ENCODE measurements at places on chromosomes 7 and 10.

DNA sequence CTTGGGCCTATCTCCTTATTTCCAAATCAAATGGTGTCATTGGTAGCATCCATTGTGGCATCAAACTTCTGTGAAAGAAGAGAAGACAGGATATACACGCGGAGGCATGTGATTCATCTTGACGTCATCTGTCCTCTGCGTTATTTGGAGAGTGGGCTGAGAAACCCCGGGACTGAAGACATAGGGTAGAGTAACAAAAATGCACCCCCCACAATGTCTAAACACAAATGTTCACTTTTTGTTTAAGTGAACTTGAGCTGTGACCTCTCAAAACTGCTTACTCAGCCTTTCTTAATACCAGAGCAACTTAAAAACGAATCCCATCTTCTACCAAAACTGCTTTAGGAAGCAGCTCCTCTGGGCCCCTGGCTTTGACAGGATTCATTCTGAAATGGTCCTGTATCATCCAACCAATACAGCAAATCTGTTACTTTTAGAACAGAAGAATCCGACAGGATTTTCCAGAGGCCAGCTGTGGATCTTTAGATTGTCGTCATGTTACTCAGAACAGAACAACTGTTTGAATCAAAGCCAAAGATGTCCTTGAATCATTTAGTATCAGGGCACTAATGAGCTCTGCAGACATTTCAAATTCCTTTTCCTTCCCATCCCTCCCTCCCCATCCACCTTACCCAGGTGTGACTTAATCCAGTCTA lies 438.1 kb downstream of the SUGCT start:
- DNase-seq = no peak

DNA sequence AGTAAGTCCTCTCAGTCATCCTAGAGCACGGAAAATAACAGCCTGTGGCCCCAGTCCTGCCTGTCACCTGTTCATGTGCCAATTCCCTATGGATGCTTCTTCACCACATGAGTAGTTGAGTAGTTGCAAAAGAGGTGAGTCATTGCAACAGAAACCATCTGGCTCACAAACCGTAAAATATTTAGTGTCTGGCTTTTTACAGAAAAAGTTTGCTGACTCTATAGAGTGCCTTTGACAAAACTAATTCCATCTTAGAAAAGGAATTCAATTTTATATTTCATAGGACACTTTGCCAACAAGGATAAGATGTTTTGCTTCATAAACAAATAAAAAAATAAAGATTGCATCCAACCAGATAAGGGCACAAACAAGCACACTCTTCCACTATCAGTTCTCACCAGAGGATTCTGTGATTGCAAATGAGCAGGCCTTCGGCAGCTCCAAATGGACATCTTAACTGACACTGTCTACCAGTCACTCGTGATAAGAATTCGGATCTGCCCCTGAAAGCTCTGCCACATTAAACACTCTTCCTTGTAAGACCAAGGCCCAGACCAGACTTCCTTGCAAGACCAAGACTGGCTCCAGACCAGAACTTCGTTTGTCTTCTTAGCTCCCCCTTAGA lies 242.7 kb upstream of the SEMA3C start:
- DNase-seq = no peak

DNA sequence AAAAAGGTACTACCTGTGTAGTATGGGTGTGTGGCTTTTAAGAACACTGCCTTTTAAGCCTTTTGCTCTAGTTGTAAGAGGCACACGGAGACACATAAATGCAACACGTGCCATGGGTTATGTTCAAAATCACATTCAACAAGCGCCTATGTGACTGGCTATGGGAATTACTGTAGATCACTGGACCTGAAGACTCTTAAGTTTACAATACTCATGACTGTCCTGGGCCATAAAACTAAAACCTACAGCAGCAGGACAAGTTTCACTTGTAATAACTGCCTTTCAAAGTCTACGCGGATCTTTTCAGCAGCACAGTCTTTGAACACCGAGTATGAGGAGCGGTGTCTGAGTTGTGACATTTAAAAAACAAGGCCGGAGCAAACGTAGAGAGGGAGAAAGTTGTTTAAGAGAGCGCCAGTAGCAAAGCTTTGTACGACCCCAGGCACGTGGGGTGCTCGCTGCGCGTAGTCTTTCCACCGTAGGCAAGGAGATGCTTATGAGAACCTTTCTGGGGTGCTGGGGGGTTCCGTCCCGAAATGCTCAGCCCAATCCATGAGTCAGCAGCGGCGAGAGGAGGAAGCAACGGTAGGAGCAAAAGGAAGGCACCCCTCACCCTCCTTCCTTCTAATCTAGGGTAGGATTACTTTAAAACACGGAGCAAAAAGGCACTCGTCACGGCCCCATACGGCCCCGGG lies 662 bp downstream of the DNAJC2 start:
- DNase-seq = no peak

- no peak for DNase-seq
These were observed 262.8 kb downstream of the LRMDA start for GRCh38 chr10:75694269-75694668.

DNA sequence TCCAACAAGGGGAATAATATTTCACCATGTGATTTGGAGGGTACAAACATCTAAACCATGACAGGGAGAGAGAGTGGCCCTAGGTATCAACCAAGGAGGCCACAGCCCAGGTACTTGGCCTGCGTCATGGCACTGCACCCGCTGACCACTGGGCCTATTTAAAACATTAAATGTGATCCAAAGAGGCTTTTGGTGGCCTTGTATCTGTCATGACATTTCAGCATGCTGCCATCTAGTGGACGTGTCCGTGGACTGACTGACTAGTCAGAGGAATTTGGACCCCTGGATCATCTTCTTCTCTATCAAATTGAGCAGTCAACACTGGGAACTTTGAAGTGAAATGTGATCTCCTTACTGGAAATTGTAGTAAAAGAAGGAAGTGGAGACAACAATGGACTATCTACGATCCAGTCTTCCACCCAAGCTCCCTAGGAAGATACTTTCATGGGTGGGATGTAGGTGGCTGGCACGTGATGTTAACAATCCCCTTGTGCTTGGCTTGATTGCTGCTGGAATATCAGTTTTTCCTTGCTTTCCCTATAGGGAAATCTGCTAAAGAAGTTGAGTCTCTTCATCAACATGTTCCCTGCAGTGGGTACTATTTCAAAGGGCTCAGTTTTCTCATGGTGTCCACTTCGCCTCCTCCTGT lies 24.6 kb upstream of the ITGA8 start:
- no peak for DNase-seq

GRCh38 chr7:128221929-128222403 lies 19.1 kb upstream of the LEP start:
- DNase-seq = no peak

- no peak for DNase-seq
These were observed 44.8 kb upstream of the GRID1 start for GRCh38 chr10:86411281-86411841.

DNA sequence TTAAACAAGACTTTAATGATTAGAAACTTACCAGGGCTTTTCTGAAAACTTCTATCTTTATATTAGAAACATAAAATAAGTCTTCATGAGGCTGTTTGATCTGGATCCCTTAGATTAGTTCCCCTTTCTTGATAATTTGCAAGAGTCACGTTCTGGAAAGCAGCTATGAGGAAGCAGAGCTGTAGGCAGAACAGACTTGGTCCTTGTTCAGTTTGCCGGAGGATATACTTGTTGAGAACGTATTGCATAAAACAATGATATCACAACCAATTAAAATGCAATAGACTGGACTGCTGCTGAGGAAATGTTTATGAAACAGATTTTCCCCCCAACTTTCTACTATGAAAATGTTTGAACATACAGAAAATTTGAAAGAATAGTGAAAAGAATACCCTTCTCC lies 2.8 kb downstream of the SAMD9L start:
- no peak for DNase-seq

- DNase-seq = no peak
These were observed 315.8 kb downstream of the KCNMA1 start for GRCh38 chr10:77321838-77322237.

DNA sequence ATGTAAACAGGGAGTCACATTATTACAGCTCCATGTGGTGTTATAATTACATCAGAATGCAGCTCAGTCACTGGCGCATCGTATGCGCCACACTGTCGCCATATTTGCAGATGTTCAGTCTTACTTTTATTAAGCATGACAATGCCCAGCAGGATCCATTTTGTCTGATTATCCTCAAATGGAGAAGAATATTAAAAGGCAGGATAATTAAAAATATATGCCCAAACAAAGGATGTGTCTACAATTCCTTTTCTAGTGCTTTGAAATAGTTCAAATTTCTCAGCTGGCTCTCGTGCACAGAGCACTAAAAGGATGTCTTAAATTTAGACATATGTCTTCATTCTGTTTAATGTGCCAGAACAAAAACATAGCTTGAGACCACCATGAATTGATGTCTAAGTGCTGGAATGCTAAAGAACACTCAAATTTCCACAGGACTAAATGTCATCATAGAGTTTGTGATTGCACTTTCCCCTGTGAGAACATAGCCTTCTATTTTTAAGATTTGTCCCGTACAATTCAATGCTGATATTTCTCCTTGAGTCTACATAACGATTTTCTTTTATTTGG lies 168.0 kb downstream of the DKK1 start:
- no peak for DNase-seq

DNA sequence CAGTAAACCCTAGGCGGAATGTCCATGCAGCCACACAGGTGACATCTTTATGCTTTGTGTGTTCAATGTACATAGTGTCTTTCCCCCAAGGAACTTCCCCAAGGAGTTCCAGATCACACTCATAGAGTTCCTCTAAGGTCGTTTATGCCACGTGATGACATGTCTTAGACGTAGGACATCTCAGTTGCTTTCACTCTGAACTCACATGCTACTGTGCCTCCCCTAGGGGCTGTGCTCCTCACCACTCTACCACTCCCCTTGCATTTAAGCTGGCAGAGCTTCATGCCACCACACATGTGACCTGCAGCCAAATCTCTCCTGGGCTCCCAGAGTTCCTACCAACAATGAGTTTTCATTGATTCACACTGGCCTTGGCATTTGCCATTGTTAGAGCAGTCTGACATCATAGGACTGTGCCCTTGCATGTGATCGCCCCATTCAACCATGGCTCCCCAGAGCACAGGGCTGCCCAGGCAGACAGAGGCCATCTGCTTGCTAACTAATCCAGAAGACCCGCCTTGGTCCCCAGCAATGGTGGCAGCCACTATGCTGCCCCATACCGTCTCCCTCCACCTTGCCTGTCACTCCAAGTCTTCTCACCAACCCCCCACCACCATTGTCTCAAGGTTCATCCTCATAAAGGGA lies 95.3 kb upstream of the MACROH2A2 start:
- DNase-seq = no peak

DNA sequence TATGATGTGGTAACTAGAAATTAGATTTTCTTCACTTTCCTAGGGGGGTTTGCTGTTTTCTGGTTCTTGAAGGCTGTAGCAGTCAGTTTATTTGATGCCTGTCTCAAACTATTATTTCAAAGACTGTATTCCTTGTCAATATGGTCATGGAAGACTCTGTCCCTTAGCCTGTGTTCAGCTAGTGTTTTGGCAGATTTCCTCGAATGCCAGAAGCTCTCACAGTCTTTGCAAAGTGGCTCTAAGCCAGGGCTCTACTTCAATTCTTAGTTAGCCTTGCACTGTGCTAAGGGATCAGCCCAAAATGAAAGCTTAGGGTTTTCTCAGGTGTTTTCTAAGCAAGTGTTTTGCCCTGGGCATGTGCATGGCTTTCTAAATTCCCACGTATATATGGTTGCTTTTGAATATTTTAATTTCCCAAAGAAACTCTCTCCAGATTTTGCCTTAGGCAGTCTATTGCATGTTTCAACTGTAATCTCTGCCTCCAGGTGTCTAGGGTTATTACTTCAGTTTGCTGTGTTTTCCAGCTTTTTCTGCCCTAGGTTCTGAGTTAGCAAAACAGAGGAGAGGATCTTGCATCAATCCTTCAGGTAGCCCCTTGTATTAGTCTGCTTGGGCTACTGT lies 7.2 kb upstream of the C1GALT1 start:
- DNase-seq = no peak

GRCh38 chr10:119375574-119376272 lies 166.8 kb downstream of the RGS10 start:
- no peak for DNase-seq

GRCh38 chr10:91974960-91975359 lies 51.4 kb downstream of the BTAF1 start:
- DNase-seq = no peak

DNA sequence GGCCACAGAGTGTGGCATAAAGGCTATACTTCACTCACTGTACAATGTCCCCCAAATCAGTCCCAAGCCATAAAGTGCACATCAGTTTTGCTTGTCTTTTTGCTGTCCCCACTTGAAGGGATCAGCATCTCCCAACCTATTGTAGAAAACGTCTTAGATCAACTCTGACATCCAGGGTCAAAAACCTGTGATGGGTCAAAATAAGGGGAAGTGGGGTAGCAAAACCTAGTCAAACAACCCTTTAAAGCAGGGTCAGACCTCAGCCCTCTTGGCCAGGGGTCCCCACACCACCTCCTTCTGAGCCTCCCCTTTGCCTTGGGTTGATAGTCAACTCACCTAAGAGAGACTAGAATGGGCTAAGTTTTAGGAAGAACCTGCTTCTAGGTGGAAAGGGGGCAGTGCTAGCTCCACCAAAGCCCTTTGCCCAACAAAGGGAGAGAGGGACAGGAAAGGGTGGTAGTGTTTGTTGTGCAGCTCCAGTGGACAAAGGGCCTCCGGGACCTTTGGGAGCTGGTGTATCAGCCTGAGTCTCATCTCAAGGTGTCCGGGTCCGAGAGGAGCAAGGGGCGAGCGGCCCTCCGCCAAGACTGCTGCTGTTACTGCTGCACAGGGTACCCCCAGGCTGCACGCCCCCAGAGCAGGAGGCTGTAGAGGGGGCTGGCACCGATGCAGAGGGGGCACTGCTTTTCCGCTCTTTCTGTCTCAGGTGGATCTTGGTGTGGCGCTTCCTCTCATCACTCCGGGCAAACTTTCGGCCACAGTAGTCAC lies 3.3 kb downstream of the EGR2 start:
- no peak for DNase-seq

GRCh38 chr7:111407258-111407657 lies 155.0 kb downstream of the IMMP2L start:
- DNase-seq = no peak

DNA sequence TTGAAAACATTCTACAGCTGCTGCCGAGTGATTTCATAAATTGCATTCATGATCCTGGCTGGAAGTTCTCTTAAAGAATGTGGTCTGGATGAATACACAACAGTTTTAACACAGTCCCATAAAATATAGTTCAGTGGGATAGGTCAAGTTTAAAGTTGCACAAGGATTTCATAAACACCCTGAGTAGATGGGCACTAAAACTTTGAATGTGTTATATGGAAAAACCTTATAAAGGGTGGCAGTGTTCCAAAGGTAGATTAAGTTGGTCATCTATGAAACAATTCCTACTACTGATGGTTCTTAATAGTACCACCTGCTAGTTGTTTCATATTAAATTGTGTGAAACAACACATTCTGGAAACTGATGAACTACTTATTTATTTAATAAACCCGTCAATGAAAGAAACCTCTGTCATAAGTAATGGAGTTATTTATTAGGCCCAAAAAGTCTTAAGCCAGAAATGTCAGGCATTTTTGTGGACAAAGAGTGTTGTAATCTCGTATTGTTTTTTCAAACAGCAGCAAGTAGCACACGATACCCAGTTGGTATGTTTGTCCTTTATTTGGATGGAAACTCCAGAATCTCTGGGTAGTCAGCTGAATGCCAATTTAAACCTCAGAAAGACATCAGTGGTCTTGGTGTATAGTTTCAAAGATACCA lies 14.3 kb upstream of the RPA3 start:
- no peak for DNase-seq
